ENCODE measurements at places on chromosomes 4 and X.

- no peak for DNase-seq
These were observed 1.5 kb upstream of the NSD2 start for GRCh38 chr4:1869530-1870327.

GRCh38 chr4:142248946-142249345 is 597.2 kb downstream of the INPP4B start:
- DNase-seq, result no peak

GRCh38 chrX:19381326-19381725 is 37.6 kb downstream of the PDHA1 start:
- DNase-seq, result no peak

GRCh38 chr4:31455612-31456011 is 735.4 kb downstream of the PCDH7 start:
- no peak for DNase-seq
